ENCODE measurements at places on chromosomes 1 and 21. TPM values are rescaled to one million over a fixed set of nuclear protein-coding genes. Genes with fewer than 3 reads are reported as not detected.

ZBTB7B gene
- total RNA-seq = 38.3 TPM

AUNIP gene
- 22.2 TPM for total RNA-seq

GRCh38 chr1:65429078-65429477 is 8.6 kb downstream of the LEPR start:
- no peak for DNase-seq

GRCh38 chr1:222927031-222927430 is 112.2 kb downstream of the DISP1 start:
- no peak for DNase-seq

GOLT1A gene
- total RNA-seq = 4.2 TPM

GRCh38 chr1:52629667-52630066 is 3.3 kb upstream of the SHISAL2A start:
- no peak for DNase-seq

DNA sequence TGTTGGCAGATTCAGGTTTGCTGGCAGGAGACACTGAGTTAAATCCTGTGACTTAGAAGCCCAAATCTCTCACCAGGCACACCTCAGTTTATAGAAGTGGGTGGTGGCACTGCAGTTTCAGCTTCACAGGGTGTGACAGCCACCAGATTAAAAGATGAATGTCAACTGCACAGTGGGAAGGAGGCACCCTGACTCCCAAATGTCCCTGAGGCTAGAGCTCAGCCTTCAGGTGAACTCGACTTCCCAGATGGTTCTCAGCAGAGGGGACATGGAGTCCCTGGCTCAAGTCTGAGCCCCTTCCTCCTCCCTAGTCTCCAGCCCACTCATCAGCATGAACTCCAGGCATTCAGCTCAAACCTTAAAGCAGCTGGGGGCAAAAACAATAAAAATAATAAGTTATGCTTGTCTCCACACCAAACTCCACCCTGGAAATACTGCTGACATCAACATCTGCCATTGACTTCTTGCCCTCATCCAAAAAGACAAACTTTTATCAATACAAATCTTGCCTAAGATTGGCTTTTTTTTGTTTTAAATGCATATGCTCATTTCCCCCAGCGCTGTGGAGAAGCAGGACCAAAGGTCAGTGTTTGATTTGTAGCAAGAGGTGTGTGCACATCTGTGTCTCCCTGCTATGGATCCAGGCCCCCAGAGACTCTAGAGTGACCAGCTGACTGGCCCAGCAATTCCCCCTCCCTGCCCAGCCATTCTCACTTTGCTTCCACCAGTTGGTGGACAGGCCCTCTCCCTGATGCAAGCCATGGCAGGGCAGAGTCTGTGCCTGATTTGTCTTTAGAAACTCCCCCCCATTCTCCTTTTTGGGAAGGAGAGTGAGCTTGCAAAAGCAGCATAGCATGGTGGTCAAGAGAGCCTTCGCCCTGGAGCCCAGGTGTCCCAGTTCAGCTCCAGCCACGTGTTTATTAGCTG is 18.5 kb upstream of the S100A7 start:
- DNase-seq = no peak

ADAM30 gene
- not detected for total RNA-seq

S100A7 gene
- not detected for total RNA-seq

- DNase-seq = no peak
Observed at GRCh38 chr1:94555091-94555490, 13.5 kb upstream of the F3 start.

GPR52 gene
- total RNA-seq = 0.33 TPM

DNA sequence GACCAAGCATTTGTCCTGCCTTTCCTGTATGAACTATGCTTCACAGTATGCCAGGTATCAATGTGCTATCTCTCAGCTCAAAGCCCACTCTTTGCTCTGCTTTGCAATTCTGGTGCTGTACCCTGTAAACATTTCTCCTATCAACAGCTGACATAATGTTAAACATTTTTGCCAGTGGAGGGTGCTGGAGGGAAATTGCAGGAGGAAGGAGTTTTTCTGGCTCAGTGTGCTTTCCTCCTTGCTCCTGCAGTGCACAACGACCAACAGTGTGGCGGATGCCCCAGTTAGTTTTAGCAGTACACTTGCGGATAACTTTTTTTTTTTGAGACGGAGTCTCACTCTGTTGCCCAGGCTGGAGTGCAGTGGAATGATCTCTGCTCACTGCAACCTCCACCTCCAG is 67.1 kb upstream of the PTGFRN start:
- DNase-seq = no peak
